ENCODE measurements at places on chromosomes 12 and 14.

DNA sequence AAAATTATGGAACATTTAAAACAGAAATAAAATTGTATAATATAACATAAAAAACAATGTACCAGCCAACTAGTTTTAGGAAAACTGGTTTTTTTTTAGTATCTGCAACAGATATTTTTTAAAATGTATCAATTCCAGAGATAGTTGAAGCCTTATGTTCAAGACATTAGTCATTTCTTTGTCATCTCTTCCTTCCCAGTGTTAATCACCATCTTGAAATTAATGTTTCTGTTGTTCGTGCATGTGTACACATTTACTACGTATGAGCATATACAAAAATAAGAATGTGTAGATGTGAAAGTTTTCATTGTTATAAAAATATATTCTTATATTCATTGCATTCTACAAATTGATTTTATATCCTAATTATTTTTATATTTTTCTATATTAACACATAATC lies 1062.1 kb downstream of the SLC6A15 start:
- no peak for DNase-seq

- no peak for DNase-seq
These were observed 72.1 kb downstream of the TMTC2 start for GRCh38 chr12:82758749-82759330.

- no peak for DNase-seq
These were observed 30.5 kb upstream of the MAX start for GRCh38 chr14:65132855-65133254.

DNA sequence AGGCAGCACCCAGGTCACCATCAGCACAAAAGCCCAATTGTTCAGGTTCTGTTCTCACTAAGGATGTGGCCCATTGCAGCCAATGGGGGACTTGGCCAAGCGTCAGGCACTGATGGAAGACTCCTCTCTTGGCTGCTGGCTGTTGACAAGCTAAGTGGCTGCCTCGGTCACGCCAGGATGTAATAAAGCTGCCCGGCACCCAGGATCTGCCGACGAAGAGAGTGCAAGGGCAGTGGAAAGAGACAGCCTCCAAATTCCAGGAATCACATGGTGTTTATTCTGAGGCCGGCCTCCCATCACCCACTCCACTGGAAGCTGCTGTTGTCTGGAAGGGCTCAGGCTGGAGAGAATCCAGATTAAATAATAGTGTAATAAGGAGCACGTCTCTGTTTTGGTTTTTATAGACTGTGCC lies 451.8 kb upstream of the TBX3 start:
- DNase-seq = no peak

GRCh38 chr14:64266239-64266638 lies 27.9 kb downstream of the ESR2 start:
- no peak for DNase-seq

- DNase-seq = no peak
These were observed 9.6 kb downstream of the KCNH3 start for GRCh38 chr12:49548481-49548821.

DNA sequence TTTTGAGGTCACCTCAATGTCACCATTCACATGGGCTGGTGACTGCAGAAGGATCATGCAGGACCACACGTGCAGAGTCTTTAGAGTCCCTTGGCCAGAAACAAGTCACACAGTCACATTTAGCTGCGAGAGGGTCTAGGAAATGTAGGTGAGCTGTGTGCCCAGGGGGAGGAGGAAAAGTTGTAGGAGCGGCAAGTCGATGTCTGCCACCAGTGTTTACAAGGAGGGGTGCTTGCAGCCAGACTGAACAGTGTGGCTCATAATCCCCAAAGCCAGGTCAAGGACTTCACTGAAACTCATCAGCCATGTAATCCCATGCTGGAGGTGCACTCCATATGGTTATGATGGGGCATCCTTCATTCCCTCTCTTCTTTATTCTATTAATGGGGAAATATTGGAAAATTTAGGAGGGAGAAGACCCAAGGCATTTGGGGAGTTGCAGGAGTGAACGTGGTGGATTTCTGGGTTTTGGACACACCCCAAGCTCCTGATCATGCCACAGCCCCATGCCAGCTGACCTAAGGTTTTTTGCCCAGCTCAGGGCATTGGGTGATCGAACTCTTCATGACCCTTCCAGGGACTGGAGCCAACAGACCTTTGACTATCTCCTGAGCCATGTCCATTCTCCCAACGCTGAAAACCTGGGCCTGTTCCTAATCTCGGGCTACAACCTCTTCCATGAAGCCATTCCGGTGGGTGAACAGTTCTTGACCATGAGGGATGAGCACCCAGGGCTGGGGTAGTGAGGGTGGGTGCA lies 7.2 kb downstream of the DAO start:
- DNase-seq = no peak

- DNase-seq = no peak
These were observed 210.6 kb downstream of the PHLDA1 start for GRCh38 chr12:75820848-75821578.

GRCh38 chr14:94936901-94937685 lies 167.2 kb upstream of the GSC start:
- DNase-seq = no peak

- DNase-seq = no peak
These were observed 198.4 kb downstream of the PHETA1 start for GRCh38 chr12:111170543-111170942.

GRCh38 chr14:70753518-70753953 lies 55.8 kb downstream of the MAP3K9 start:
- DNase-seq = no peak

DNA sequence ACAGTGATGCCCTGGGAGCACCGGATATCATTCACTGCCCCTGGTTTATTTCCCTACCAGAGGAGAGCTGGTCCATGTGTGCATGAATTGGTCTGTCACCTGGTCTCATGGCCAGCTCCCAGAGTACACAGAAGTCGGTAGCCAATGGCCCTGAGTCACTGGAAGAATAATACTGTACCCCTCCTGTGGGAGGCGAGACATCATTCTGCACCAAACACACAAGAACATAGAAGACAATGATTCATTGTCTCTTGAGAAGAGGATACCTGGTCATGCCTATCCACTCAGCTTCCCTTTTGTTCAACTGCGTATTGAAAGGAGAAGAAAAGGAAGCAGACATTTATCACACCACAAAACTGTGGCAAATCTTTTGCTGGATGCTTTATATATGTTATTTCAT lies 216.2 kb downstream of the DPF3 start:
- DNase-seq = no peak

DNA sequence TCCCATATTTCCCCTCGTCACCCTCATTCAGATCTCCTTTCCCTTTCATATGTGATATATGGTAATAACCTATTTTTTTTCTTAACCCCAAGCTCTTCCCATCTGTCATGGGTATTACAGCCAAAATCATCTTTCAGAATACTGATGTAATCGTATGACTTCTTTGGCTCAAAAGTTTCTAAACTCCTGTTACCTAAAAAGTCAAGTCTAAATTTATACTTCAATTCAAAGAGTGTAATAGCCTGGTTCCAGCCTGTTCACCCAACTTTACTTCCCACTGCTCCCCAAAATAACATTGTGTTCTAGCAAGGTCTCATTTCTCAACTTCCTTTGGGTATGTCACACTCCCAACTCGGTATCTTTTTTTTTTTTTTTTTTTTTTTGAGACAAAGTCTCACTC lies 48.5 kb downstream of the TBK1 start:
- no peak for DNase-seq

Data from activated T-helper 1 cell treated with anti-CD3 and anti-CD28 coated beads, Interleukin-2, amount 50 U/mL, for 16 hours (primary cell).